Activated CD8-positive, alpha-beta T cell treated with anti-CD3 and anti-CD28 coated beads for 36 hours (primary cell): ENCODE measurements at places on chromosomes 1 and 21. TPM values are rescaled to one million over a fixed set of nuclear protein-coding genes. Genes with fewer than 3 reads are reported as not detected.

Gene INAVA
- not detected for total RNA-seq

Gene RGS16
- total RNA-seq = 35.6 TPM

DNA sequence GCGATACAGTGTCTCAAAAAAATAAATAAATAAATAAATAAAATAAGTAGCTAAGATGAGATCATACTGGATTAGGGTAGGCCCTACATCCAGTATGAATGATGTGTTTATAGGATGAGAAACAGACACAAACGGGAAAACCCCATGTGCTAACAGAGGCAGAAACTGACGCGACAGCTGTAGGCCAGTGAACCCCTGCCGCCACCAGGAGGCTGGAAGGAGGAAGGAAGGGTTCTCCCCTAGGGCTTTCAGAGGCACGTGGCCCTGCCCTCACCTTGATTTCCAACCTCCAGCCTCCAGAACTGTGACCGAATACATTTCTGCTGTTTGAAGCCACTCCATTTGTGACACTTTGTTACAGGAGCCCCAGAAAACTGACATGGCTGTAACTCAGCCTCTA lies 38.5 kb downstream of the CHD5 start:
- H3K4me3 ChIP-seq = no peak overlapping the region
- H3K4me1 ChIP-seq = no peaks in the 10 kb centered on the region
- DNase-seq = peak; percentile 69

DNA sequence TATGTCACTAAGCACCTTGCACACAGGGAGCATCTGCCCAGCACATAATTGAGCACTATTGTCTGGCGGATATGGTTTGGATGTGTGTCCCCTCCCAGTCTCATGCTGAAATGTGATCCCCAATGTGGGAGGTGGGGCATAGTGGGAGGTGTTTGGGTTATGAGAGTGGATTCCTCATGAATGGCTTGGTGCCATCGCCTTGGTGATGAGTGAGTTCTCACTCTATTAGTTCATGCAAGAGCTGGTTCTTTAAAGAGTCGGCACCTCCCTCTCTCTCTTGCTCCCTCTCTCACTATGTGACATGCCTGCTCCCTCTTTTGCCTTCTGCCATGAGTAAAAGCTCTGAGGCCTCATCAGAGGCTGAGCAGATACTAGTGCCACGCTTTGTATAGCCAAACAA lies 9.5 kb downstream of the CTSK start:
- H3K4me3 ChIP-seq = no peak overlapping the region
- DNase-seq = no peak
- H3K27ac ChIP-seq = no peak overlapping the region
- H3K36me3 ChIP-seq = peaks cover 11% of the 10 kb centered on the region

DNA sequence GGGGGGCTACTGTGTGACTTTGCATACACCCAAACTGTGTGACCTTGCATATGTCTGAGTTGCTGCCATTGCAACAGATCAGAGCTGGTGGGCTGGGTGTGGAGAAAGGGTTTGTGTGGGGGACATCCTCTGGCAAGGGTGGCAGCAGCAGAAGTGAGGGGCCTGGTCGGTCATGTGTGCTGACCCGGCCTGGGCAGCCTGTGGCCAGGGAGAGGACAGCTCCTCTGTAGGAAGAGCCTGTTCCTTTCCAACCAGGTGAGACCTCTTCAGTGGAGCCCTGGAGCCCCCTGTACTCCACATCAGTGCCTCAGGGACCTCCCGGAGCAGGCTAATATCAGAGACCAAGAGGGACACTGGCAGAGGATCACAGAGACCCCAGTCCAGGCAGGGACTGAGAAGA lies 8.3 kb downstream of the PCSK9 start:
- H3K27me3 ChIP-seq = no peaks in the 10 kb centered on the region
- no peaks in the 10 kb centered on the region for H3K4me1 ChIP-seq
- DNase-seq = no peak
- no peak overlapping the region for H3K27ac ChIP-seq
